Karpas-422 (cell line): ENCODE measurements at places on chromosomes 3 and 15. TPM values are rescaled to one million over a fixed set of nuclear protein-coding genes. Genes with fewer than 3 reads are reported as not detected.
A peak's percentile ranks its signal among the peaks of the same experiment; 100 is the strongest.

HRG gene
- not detected in 2 replicates for total RNA-seq

GRCh38 chr3:85846940-85847339, 888.2 kb downstream of the CADM2 start:
- H3K4me1 ChIP-seq: no peaks in the 10 kb centered on the region
- H3K4me3 ChIP-seq: no peak overlapping the region
- H3K27me3 ChIP-seq: no peaks in the 10 kb centered on the region
- no peak overlapping the region for H3K27ac ChIP-seq
- no peak for DNase-seq
- no peaks in the 10 kb centered on the region for H3K36me3 ChIP-seq

DNA sequence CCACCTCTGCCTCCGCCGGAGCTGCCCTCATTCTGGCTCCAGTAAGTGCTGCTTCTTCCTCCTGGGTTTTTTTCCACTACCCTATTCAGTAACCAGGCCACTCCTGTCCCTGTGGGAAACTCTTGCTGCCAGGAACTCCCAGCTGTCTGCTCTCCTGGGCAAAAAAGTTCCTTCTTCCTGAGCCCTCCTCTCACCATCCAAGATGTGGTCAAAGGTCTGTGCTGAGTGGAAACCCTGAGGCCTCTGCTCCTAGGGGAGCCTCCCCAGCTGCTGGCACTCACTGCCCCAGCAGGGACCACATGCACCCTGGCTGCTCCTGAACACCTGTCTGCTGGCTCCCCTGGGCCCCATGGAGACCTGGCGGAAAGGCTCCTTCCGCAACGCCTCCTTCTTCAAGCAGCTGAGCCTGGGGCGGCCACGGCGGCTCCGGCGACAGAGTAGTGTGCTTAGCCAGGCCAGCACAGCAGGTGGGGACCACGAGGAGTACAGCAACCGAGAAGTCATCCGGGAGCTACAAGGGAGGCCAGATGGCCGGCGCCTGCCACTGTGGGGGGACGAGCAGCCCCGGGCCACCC, 454 bp downstream of the C15orf62 start:
- H3K27me3 ChIP-seq: no peaks in the 10 kb centered on the region
- peak; percentile 91 for DNase-seq
- peaks cover 3% of the 10 kb centered on the region; the same call in 1 of the 2 replicates for H3K36me3 ChIP-seq

- no peaks in the 10 kb centered on the region for H3K27me3 ChIP-seq
- no peak overlapping the region for H3K4me3 ChIP-seq
- DNase-seq: no peak
- peaks cover 20% of the 10 kb centered on the region for H3K4me1 ChIP-seq
Observed at GRCh38 chr3:10398341-10398740, 77.4 kb upstream of the SEC13 start.

GRCh38 chr3:195450731-195451229, 8.0 kb upstream of the ACAP2 start:
- DNase-seq: no peak
- no peak overlapping the region for H3K4me3 ChIP-seq
- no peaks in the 10 kb centered on the region for H3K27me3 ChIP-seq
- H3K36me3 ChIP-seq: no peaks in the 10 kb centered on the region

- no peak overlapping the region for H3K4me3 ChIP-seq
- no peak for DNase-seq
- H3K4me1 ChIP-seq: no peaks in the 10 kb centered on the region
- H3K36me3 ChIP-seq: no peaks in the 10 kb centered on the region
Observed at GRCh38 chr3:99903869-99904268, 86.2 kb downstream of the CMSS1 start.

MESP2 gene
- not detected in 2 replicates for total RNA-seq

- peak overlapping the region; percentile 53 for H3K4me3 ChIP-seq
- H3K4me1 ChIP-seq: peaks cover 70% of the 10 kb centered on the region
- H3K27ac ChIP-seq: peak overlapping the region; percentile 86
- H3K27me3 ChIP-seq: no peaks in the 10 kb centered on the region
Observed at GRCh38 chr15:64455961-64456371, 4.4 kb upstream of the ZNF609 start.

GRCh38 chr3:97187771-97188170, 373.4 kb downstream of the EPHA6 start:
- no peaks in the 10 kb centered on the region for H3K27me3 ChIP-seq
- no peaks in the 10 kb centered on the region for H3K4me1 ChIP-seq
- no peak overlapping the region for H3K4me3 ChIP-seq
- H3K27ac ChIP-seq: no peak overlapping the region
- no peaks in the 10 kb centered on the region for H3K36me3 ChIP-seq

TEX55 gene
- not detected in 2 replicates for total RNA-seq

B3GNT5 gene
- total RNA-seq: 2.0 and 8.6 TPM in 2 replicates
